ENCODE measurements at places on chromosomes 2 and 18. TPM values are rescaled to one million over a fixed set of nuclear protein-coding genes. Genes with fewer than 3 reads are reported as not detected.

DNA sequence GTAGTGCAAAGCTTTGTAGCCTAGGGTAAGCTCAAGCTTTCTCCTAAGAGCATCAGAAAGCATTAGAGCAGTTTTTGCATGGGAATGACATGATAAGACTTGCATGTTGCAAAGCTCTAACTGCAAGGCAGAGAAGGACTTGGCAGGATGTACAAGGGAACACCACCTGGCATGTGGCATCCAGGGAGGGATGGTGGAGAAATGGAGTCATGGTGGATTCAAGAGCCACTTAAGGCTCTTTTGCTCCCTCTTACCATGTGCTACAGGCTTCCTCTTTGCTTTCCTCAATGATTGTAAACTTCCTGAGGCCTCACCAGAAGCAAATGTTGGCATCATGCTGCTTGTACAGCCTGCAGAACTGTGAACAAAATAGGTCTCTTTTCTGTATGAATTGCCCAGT lies 266.0 kb downstream of the GLI2 start:
- peak; percentile 9 for DNase-seq

GRCh38 chr2:19786408-19787058 lies 115.2 kb downstream of the TTC32 start:
- no peak for DNase-seq

DNA sequence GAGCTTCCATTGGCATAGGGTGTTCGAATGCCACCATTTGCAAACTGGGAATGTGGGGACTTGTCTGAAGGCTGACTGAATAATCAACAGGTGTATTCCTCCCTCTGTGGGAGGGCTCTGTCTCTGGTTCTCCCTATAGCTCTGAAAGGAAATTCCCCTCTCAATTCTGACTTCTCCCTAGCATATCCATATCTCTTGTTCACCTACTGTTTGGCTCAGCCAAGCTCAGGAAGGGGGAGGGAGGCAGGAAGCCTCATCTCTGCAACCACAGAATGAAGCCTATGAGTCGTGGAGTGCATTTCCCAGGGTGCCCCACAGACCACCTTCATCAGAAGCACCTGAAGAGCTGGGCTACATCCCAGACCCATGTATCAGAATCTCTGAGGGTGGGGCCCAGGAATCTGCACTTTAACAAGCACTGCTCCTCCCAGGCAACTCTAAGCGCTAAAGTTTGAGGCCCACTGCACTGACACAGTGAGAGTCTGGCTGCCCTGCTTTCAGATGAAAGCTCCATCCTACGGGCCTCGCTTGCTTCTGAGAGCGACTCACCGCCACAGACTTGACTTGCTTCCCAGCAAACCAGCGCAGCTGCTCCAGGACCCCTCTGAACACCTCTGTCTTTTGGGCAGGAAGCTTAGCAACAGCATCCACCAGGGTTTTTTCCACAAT lies 32.0 kb downstream of the XDH start:
- no peak for DNase-seq

DNA sequence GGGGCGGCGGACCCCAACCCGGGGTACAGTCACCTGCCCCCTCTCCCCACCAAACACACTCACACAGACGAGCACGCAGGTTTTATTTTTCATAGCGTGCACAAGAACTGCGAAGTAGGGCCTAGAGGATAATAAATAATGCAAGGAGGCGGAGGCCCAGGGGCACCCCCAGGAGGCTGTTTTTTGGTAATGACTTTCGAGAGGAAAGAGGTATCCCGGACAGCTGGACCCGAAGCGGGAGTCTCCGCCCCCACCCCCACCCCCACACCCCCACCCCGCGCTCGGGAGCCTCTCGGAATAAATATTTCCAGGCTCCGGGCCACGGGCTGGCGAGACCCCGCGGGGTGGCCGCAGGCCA lies 3.4 kb downstream of the CYP26B1 start:
- DNase-seq, result peak; percentile 22

DNA sequence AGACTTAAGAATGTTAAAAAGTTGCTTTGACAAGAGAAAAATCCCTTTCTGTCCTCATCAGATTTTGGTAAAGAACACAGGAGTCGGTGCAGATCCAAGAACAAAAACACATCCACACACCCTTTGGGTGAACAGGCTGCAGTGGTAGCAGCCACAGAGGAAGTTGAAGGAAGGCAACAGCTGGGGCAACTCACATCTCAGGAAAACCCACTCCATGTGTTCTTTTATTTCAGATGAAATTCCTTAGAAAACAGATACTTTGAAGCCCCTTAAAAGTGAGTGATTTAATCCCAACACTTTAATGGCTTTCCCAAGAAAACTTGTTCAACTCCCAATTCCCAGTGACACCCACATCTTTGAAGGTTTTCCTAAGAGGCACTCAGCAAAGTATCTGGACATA lies 271.3 kb downstream of the ICOS start:
- DNase-seq, result no peak

DNA sequence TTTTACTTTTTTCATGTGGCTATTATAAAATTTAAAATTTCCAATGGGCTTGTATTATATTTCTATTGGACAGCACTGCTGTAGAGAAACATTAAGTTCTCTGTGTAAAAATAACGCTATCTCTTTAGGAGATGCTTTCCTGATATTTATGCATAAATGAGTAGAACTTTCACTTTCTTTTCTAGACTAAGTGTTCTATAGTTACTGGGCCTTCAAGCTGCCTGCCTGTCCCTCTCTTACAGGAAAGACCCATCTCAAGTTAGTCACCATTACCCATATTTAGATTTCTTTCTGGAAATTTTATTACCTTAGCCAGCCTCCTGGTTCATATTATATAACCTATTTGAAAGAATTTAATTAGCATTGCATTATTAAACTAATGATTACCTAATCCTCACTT lies 4.8 kb downstream of the ITGA4 start:
- DNase-seq, result no peak

GRCh38 chr2:127516041-127516762 lies 10.1 kb downstream of the IWS1 start:
- DNase-seq, result no peak

DNA sequence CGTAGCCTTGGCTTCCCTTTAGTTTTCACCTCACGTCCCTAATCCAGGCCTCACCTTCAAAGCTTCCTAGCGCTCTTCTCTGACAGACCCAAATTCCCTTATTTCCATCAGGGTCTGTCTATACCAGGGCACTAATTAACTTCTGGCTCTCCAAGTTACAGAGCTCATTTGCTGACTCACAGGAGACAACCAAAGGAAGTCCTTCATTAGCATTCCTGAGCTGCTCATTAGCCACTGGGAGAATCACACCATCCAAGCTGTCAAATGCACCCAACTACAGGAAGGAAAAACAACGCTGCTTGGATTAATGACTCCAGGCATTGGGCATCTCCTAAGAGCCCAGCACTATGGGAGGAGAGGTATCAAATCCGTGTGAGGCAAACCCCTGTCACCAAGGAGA lies 109.8 kb upstream of the ALK start:
- no peak for DNase-seq

DNA sequence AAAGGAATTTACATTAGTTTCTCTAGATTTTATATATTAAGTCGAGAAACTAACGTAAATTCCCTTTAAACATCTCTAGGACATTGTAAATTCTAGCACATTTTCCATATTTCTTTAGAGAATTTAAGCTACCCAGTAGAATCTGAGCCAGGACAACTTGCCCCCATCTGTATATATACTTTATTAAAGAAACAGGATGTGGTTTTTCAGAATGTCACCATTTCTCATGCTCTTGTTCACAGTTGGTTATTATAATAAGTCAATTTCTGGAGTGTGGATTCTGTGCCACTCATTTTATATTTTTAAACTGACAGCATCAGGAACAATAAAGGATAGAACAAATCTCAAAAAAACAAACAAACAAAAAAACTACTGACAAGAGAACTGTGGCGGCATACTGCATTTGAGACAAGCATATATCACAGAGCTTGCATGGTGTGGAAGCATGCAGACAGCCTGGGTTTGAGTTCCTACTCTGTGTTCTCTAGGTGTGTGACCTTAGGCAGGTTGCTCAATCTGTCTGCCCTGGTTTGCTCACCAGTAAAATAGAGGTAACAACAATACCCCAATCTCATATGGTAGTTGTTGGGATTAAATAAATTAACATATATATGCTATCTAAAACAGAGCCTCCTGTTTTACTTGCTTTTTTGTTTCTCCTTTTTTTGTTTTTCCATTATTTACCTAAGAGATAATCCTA lies 61.4 kb upstream of the DNER start:
- no peak for DNase-seq

DNA sequence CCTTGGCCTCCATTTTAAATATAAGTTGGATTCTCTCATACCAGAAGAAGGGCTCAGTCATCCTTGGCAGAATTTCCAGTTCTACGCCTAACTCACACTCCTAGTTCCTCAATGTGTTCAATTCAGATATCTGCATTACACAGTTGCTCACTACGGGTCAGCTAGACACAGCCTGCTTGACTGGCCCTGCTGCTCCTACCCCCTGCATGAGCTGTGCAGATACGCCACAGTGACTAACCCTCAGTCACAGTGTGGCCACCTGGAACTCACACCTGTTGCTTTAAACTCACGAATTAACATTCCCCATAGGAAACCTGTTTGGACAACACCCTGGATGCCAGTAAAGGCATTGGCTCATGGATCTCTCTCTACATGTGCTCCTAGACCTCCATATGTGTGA lies 429.6 kb downstream of the NCKAP5 start:
- DNase-seq, result no peak

- no peak for DNase-seq
Observed at GRCh38 chr2:127624756-127625571, 21.0 kb upstream of the GPR17 start.

DNA sequence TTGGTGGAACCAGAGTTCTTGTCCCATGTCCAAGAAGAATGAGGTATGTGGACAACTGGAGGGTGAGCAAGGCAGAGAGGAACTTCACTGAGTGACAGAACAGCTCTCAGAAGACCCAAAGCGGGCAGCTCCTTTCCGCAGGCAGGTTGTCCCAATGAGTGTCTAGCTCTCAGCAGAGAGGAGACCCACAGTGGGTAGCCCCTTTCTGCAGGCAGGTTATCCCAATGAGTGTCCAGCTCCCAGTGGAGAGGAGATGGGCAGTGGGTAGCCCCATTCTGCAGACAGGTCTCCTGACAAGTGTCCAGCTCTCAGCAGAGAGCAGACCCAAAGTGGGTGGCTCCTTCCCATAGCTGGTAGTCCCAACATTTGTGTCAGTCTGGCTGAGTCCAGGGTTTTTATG lies 69.6 kb downstream of the SRBD1 start:
- no peak for DNase-seq

GRCh38 chr18:52046842-52047241 lies 293.2 kb upstream of the DCC start:
- DNase-seq, result no peak

GRCh38 chr2:122019724-122020123 lies 264.3 kb downstream of the TSN start:
- no peak for DNase-seq

- no peak for DNase-seq
Observed at GRCh38 chr18:76126327-76126726, 368.7 kb downstream of the ZNF516 start.

GRCh38 chr2:26432859-26433258 lies 31.1 kb downstream of the DRC1 start:
- DNase-seq, result no peak

- no peak for DNase-seq
Observed at GRCh38 chr2:208222351-208222750, 32.5 kb downstream of the IDH1 start.

DNA sequence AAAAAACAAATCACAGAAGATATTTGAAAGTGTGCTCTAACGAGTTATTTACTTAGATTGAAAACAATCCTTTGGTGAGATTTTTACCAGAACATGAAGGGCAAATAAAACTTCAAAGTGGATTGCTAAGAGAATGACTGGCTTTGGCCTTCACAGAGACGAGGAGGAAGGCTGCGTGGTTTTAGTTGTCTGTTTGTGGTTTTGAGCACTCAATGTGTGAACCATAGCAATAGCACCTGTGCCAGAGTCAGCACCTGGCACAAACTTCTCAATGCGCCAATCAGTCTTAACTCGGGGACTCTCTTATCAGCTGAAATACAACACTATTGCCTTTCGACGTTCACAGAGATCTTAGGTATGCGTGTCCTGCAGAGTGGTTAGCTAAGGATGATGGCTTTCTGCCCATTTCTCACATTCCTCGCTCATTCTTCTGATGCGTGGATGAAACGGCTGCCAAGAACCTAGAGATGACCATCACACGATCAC lies 70.0 kb downstream of the MBP start:
- DNase-seq, result no peak

- peak; percentile 67 for DNase-seq
Observed at GRCh38 chr2:14903709-14904374, 271.3 kb downstream of the LRATD1 start.

GRCh38 chr2:14550658-14551057 lies 81.9 kb upstream of the LRATD1 start:
- no peak for DNase-seq

DNA sequence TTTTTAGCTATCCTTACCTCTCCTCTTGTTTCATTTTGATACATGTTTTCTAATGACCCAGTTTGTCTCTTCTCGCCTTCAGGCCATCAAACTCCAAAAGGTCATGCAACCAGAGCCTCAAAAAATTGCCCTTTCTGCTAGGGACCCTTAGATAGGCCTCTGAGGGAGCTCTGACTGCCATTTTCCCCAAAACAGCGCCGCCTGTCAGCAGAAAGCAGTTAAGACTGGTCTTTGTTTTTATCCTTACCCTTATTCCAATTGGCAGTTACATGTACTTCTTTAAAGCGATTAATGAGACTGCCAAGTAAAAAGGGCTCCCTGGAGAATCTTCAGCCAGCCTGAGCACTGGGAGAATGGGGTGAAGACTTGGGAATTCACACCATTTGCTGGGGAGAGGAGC lies 55.1 kb upstream of the RIT2 start:
- DNase-seq, result no peak

DNA sequence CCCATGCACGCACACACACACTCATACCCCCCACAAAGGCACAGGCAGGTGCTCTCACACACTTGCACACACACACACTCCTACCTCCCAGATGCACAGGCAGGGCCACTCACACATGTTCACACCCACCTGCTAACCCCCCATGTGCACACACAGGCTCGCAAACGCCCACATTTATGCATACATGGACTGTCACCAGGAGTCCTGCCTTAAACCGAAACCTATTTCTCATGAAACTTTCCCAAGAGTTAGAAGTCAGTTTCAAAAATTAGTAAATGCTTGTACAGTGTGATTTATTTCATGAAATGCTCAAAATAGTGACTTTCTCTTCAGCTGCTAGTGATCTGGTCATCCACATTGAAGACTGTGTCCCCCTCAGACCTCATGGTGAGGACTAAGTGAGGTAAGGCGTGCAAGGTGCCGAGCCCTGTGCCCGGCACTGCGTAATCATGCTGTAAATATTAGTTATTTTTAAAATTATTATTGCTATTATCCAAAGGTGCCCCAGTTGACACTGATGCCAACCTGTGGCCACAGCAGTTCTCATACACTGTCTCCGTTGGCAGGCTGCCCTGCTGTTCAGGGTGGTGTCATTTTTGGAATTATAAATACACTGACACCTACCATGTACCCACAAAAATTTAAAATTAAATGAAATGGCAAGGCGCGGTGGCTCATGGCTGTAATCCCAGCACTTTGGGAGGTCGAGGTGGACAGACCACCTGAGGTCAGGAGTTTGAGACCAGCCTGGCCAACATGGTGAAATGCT lies 12.4 kb downstream of the CNNM4 start:
- no peak for DNase-seq

- no peak for DNase-seq
Observed at GRCh38 chr2:76808732-76809131, 713.4 kb downstream of the LRRTM4 start.

HOXD4 gene
- total RNA-seq, result not detected

IGFBP5 gene
- 43.4 TPM for total RNA-seq

GAL3ST2 gene
- 0.33 TPM for total RNA-seq

ANKRD36B gene
- 6.5 TPM for total RNA-seq

ASIC4 gene
- 1.5 TPM for total RNA-seq

KCNJ13 gene
- total RNA-seq, result 0.08 TPM

UGT1A5 gene
- total RNA-seq, result not detected

C18orf54 gene
- total RNA-seq, result 4.9 TPM
